CD4-positive, alpha-beta T cell treated with Interleukin-10 for 1 hour (primary cell): ENCODE measurements at places on chromosomes 4 and X.

DNA sequence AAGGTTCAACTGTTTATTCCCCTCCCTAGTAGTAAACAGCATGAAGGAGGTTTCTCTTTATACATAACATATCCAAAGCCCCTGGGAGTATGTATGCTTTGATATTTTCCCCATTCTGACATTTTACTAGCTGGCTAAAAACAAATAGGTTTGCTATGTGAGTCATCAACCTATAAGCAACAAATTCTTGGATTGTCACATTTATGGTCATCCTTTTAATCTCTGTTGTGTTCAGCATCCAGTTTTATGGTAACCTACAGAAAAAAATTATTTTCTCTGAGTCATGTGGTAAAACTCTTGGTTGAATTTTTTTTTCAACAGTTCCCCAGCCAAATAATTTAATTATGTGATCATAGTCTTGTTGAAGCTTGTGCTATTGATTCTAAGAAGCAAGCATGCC lies 734.1 kb downstream of the ADGRL3 start:
- DNase-seq, result no peak

GRCh38 chrX:37651921-37652452 lies 33.6 kb upstream of the XK start:
- DNase-seq, result no peak

- DNase-seq, result no peak
These were observed 75.3 kb downstream of the ENPP6 start for GRCh38 chr4:184142121-184143000.

DNA sequence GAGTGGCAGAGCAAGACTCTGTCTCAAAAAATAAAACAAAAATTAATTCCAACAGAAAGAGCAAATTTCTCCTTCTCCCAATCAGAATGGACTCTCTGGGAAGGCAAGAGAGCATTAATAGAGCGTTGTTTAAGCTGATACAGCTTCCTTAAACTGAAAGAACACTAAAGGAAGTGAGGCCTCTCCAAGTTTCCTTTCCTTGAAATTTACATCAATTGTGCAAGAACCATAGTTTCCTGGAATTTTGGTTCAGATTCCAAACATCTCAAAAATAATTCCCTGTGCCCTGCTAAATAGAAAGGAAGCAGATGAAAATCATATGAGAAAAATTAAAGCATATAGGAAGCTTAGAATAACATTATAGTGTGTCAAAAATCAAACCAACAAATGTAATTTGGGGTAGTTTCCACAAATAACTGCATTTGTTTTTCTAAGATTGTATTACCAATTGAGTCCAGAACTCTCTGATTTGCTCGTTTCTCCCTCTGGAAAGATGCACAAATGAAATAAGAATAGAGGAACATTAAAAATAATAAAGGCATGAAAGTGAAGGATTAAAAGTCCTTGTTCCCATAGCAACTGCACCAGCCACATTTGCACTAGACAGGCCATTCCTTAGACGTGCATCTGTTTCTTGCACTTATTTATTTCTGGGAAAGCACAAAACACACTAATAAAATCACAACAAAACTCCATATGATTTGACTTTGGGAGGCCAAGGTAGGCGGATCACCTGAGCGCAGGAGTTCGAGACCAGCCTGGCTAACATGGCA lies 3.7 kb upstream of the FAM241A start:
- no peak for DNase-seq

DNA sequence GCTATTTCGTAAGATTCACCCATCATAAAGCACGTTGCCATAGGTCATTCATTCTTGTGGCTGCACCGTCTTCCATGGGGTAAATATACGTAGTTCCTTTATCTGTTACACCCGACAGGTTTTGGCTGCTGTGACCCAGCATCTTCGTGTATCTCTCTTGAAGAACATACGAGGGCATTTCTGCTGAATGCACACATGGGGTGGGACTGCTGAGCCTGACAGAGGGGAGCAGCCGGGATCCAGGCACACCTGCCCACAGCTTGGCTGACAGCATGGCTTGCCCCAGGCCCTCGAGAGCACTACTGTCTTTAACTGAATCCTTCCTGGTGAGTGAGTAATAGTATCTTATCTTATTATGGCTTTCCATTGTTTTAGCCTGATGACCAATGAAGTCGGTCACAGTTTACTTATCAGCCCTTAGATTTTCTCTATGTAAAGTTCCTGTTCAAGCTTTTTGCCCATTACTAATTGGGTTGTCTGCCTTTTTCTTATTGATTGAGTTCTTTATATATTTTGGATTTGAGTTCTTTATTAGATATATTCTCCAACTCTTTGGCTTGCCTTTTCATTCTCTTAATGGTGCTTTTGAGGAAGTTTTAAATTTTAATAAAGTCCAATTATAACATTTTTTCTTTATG lies 45.0 kb upstream of the MXD4 start:
- no peak for DNase-seq

- peak; percentile 37 for DNase-seq
These were observed 2.4 kb upstream of the FAM50A start for GRCh38 chrX:154441564-154441963.

DNA sequence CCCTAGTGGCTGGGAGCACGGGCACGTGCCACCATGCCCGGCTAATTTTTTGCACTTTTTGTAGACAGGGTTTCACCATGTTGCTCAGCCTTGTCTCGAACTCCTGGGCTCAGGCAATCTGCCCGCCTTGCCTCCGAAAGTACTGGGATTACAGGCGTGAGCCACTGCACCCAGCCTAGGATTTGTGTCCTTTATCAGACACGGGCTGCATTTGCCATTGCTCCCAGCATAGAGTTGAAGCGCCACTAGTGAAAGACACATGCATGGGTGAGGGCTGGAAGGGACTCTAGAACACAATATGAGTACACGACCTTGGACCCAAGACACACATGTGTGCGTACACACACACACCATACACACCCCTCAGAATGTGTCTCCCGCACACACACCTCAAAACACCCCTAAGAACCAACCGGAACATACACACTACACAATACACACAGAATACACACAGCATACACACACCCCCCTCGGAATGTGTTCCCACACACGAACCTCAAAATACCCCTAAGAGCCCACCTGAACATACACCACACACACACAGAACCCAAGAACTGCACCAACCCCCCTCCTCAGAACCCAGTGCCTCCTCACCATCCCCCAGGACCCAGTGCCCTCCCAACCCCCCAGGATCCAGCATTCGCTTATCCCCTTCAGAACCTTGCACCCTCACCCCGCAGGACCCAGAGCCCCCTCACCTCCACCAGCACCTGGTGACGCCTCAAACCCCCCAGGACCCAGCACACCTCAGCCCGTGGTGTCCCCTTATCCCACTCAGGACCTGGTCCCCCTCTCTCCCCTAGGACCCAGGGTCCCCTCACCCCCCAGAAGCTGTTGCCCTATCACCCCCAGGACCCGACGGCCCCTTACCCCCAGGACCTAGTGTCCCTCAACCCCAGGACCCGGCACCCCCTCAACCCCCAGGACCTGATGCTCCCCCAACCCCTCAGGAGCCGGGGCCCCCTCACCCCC lies 1.0 kb downstream of the TNIP2 start:
- DNase-seq, result no peak

DNA sequence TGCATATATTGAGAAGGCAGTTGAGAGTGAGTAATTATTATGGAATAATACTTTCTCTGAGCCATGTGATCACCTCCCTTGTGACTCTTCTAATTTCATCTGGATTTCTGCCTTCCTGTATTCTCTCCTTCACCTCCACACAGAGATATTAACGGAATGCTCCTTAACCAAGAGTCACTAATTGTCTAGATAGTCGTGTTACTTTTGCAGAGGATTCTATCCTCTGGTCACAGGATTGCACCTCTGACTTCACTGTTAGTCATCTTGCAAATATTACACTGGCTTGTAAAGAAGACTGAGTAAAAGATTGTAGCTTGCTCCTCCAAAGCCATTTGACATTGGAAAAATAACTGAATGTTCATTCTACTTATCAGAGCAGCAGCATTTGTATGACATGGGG lies 160.9 kb downstream of the SH2D1A start:
- no peak for DNase-seq

DNA sequence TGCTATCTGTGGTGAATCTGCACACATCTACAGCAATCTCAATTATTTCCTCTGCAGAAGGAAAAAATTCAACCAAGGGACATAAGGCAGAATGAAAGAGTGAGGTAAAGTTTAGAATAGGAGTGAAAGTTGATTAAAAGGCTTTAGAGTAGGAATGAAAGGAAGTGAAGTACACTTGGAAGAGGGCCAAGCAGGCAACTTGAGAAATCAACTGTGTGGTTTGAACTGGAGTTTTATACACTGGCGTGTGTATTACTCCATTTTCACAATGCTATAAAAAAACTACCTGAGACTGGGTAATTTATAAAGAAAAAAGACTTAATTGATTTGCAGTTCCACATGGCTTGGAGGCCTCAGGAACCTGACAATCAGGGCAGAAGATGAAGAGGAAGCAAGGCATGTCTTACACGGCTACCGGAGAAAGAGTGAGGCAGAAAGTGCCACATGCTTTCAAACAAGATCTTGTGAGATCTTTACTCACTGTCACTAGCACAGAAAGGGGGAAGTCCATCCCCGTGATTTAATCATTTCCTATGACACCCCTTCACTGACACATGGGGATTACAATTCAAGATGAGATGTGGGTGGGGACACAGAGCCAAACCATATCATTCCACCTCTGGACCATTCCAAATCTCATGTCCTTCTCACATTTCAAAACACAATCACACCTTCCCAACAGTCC lies 234.8 kb downstream of the IL15 start:
- no peak for DNase-seq

DNA sequence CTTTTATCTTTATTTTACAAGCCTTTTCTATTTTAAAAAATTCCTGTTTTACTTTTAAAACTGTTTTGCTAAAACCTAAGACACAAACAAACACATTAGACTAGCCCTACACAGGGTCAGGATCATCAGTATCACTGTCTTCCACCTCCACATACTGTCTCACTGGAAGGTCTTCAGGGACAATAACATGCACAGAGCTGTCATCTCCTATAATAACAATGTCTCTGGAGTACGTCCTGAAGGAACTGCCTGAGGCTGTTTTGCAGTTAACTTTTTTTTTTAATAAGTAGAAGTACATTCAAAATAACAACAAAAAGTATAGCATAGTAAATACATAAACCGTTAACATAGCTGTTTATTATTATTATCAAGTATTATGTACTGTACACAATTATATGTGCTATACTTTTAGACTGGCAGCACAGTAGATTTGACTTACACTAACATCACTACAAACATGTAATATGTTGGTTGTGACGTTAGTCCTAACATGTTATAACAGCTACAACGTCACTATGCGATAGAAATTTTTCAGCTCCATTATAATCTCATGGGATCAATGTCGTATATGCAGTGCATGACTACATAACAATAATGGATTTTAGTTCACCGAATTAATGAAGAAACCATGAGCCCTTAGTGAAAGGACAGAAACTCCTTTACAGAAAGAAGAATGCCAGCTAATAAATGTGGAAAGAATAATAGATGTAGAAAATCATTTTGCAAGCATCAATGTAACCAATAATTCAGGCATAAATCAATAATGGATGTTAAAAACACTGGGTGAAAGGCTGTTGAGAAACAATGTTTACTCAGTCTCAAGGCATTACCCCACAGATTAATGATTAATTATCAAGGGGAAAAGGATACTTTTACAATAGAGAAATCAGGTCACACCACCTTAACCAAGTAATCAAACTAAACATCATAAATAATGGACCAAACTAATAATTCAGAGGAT lies 49.2 kb downstream of the FBXW7 start:
- DNase-seq, result no peak

DNA sequence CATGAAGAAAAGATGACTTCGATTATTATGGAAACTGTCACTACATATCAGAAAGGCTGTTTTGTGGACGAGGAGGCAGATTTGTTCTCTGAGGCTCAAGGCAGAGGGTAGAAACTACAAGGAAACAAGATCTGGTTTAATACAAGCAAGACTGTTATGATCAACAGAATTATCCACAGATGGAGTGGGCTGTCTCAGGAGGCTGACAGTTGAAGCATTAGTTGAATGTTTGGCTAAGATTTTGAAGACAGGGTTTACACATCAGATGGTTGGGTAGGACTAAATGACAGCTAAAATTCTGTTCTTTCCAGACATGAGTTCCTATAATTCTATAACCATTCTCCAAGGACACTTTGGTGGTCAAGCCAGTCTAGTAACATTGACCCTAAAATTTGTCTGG lies 49.8 kb downstream of the LDOC1 start:
- no peak for DNase-seq

DNA sequence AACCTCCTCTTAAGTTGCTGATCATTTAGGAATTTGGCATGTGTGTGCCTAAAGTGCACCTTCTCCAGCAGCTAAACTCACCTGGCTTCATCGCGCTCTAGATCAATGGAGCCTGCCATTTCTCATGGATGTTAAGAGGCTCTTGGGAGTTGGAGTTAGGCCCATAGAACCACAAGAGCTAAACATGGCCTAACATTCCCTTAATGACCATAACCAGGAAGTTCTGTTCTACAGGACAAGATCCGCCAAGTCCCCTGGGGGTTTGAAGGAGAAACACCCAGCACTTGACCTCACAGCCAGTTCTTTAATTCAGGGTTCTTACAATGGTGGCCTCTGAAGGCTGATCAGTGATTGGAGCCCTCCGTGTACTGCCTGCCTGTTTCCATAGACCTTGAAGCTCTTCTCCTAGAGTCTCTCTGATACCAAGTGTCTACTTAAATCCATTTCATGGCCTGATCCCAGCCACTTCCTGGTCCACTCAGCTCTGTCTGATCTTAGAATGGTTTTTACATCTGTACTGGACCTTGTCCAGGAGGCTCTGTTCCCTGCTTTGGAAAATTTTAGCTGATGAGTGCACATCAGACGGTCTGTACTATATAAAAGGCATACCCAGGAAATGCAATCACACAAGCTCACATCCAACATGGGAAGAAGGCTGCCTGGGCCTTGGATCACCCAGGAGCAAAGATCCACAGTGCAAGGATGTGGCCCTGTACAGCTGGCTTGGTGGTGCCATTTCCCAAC lies 45.1 kb downstream of the RPS3A start:
- DNase-seq, result no peak

DNA sequence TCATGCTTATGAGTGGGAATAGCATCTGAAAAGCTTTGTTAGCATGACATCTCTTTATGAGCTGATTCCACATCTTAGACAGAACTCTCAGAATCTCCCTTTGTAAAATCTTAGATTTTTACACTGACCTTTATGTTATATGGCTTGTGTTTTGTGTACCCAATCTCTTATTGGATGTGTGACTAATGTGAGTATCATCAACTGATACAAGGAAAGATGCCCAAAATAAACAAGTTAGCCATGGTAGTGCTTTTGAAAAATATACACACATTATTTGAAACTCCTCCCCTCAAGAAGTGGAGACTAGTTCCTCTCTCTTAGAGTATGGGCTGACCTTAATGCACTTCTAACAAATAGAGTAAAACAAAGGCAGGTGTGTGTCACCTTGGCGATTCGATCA lies 160.1 kb upstream of the NRK start:
- no peak for DNase-seq

- no peak for DNase-seq
These were observed 88.4 kb downstream of the AFF2 start for GRCh38 chrX:148588649-148589310.

- DNase-seq, result no peak
These were observed 384.5 kb downstream of the GRXCR1 start for GRCh38 chr4:43277003-43277402.
